ENCODE measurements at places on chromosomes 2 and 18. TPM values are rescaled to one million over a fixed set of nuclear protein-coding genes. Genes with fewer than 3 reads are reported as not detected.

DNA sequence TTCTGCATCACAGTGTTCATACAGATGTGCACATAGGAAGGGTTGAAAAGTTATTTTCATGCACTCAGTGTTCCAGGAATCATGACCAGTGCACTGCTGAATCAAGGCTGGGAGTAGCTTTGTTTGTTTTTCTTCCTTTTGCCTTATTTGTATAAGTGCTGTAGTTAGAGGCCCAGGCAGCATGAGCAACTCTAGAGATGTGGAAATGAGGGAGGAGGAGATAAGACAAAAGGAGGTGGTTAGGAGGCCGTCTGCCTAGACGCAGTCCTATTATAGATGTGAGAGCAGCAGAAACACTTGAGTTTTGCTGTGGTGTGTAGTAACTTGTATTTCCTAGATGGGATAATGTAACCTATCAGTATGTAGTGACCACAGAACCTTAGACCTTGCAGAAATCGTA lies 264.3 kb upstream of the RASGRP3 start:
- H3K4me1 ChIP-seq = no peaks in the 10 kb centered on the region
- no peak overlapping the region for H3K27ac ChIP-seq
- no peaks in the 10 kb centered on the region for H3K27me3 ChIP-seq
- no peak overlapping the region for H3K4me3 ChIP-seq

- H3K4me1 ChIP-seq = no peaks in the 10 kb centered on the region
- no peaks in the 10 kb centered on the region for H3K36me3 ChIP-seq
- H3K27me3 ChIP-seq = no peaks in the 10 kb centered on the region
- no peak for DNase-seq
- no peak overlapping the region for H3K27ac ChIP-seq
- H3K4me3 ChIP-seq = no peak overlapping the region
These were observed 112.0 kb downstream of the PPP1R1C start for GRCh38 chr2:182097571-182098164.

DNA sequence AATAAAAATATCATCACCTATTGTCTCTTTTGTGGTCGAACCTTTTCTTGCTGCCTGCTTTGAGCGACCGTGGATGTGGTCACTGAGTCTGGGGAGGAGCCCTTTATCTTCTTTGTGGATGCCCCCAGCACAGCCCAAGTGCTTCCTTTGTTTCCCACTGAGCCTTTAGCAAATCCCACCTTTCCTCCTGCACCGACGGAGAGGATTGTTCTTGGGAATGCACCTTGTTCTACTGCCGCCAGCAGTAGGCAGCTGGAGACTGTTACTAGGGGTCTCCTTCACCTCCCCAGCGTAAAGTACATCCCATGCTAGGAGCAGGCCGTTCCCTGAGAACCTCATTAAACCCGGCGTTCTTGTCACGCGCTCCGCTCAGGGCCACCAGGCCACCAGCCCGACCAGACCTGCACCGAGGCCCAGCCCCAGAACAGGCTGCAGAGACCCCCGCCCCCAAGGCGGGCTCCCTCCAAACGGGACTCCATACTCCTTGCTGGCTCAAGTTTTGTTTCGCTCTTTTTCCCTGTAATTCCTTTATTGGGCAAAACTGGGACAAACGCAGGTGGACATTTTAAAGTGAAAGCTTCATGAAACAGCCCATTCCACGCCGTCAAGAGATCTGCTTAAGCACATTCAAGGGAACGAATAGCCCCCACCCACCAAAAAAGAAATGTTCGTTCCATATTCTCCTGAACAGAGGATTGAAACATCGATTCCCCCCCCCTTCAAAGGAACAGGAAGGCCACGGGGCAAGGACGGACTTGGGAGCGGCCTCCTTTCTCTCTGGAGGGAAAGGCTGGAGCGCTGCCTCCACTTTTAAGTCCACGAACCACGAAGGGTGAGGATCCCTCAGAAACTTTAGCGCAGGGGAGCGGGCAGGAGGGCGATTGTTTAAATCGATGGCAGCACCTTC lies 1.1 kb upstream of the MAT2A start:
- peaks cover 24% of the 10 kb centered on the region for H3K4me1 ChIP-seq
- H3K36me3 ChIP-seq = peaks cover under 1% of the 10 kb centered on the region

DNA sequence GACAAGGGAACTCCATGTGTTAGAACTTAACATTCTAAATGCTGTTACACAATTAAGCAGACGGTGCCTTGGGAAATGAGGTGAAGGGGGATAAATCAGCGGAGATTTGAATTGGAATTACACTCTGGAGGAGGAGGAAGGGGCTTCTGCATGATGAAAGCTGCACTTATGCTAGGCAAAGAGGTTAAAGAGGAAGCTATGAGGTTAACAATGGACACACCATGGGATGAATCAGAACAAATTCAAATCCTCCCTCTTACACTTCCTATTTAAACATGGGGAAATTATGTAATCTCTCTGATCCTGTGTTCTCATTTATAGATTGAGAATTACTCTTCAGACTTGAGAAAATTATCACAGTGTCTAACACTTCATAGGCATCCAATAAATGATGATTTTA lies 121.5 kb upstream of the SIX2 start:
- no peak for DNase-seq
- H3K4me3 ChIP-seq = no peak overlapping the region
- H3K36me3 ChIP-seq = no peaks in the 10 kb centered on the region
- no peaks in the 10 kb centered on the region for H3K4me1 ChIP-seq
- no peaks in the 10 kb centered on the region for H3K27me3 ChIP-seq

- H3K27ac ChIP-seq = no peak overlapping the region
- peaks cover 21% of the 10 kb centered on the region for H3K4me1 ChIP-seq
- no peak for DNase-seq
- no peaks in the 10 kb centered on the region for H3K36me3 ChIP-seq
- H3K4me3 ChIP-seq = no peak overlapping the region
These were observed 159.0 kb downstream of the ZFP36L2 start for GRCh38 chr2:43067254-43068040.

- H3K4me3 ChIP-seq = no peak overlapping the region
- H3K27ac ChIP-seq = no peak overlapping the region
These were observed 687.6 kb upstream of the HS6ST1 start for GRCh38 chr2:129006135-129006886.

- H3K27me3 ChIP-seq = no peaks in the 10 kb centered on the region
- no peaks in the 10 kb centered on the region for H3K4me1 ChIP-seq
- no peaks in the 10 kb centered on the region for H3K36me3 ChIP-seq
These were observed 248.4 kb upstream of the KCNJ3 start for GRCh38 chr2:154449951-154450658.

DNA sequence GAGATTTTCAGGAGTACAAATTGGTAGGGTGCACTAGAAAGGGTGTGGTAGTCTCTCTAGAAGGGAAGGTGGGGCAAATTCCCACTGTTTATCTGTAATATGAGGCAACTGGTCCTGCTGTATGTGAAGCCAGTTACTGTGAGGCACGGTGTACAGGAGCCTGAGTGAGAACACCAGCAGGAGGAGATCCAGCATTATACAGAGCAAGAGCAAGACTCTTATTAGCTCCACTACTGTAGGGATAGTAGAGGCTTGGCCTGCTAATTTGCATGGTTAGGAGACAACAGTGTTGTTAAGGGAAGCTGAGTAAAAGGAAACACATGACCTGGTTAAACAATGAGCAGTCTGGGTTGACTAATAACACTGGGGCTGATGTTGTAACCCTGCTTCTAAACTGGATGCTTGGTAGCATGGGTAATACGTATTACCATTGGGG lies 76.3 kb upstream of the WDSUB1 start:
- H3K36me3 ChIP-seq = no peaks in the 10 kb centered on the region
- peaks cover 3% of the 10 kb centered on the region for H3K4me1 ChIP-seq
- DNase-seq = no peak
- no peaks in the 10 kb centered on the region for H3K27me3 ChIP-seq
- no peak overlapping the region for H3K27ac ChIP-seq

DNA sequence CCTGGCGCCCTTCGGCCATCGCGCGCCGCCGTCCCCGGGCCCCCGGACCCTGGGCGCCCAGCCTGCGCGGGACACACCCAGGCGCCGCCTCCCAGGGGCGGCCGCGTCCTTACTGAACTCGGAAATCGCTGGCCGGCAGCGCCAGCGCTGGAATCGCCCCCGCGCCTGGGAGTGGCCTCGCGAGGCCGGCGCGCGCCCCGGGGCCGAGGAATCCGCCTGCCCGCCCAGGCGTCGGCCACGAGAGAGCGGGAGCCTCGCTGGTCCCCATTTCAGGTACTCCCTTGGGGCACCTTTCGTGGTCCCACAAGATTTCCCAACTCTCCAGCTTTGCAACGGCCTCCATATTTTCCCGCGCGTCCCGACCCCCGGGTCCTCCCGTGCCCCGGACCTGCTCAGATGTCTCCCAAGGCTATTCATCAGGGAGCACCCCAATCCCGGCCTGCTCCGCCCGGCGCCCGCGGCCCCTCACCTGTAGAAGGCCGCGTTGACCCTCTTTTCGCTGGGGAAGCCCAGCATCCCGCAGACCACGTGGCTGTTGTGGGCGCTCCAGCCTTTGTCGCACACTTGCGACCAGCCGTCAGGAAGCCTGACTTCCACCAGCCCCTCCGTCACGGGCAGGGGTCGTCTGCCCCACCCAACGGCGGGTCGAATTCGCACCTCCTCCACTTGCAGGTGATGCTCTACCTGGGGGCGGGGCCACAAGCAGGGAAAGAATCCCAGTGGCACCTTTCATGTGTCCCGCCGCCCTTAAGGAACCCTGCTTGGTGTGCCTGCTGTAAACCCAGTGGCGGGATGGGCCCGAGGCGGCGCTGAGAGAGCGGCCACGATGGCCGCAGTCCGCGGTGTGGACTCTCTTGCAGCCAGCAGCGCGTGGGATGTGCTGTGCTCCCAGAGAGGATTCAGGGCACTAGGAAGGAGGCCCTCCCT lies 4.6 kb downstream of the LOXL3 start:
- no peaks in the 10 kb centered on the region for H3K36me3 ChIP-seq
- H3K27ac ChIP-seq = peak overlapping the region; percentile 30
- H3K4me3 ChIP-seq = peak overlapping the region; percentile 59
- H3K27me3 ChIP-seq = no peaks in the 10 kb centered on the region
- H3K4me1 ChIP-seq = peaks cover 8% of the 10 kb centered on the region
- DNase-seq = peak; percentile 72

DNA sequence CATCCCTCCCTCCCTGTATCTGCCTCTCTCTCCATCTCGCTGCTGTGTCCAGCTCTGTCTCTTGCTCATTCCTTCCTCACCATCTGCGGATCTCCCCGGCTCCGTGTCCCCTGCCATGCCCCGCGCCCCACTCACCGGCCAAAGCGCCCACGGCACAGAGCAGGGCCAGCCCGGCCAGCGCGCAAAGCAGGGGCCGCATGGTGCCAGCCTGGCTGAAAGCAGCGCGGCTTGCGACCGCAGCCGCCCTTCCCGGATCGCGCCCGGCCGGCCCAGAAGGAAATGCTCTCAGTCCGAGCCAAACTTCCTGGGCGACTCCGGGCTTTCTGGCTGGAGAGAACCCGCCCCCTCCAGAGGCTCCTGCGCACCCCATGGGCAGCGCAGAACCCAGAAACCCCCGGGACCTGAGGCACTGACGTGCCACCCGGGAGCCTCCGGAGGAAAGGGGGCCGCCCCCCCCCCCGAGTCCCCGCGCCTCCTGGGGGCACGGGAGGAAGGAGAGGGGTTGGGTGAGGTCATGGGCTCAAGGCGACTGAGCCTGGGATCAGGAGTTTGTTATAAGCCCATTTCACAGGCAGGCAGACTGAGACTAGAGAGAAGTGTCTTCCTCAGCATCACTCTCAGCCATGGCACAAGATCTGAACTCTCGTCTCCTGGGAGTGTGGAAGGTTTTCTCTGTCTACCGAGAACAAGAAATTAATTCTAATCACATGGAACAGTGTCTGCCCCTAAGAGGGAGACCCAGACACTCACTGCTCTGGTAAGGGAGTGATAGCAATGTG lies 45.2 kb upstream of the RAB6C start:
- H3K27ac ChIP-seq = no peak overlapping the region
- H3K4me3 ChIP-seq = no peak overlapping the region
- DNase-seq = no peak

GRCh38 chr2:202723746-202724145 lies 89.0 kb downstream of the FAM117B start:
- no peak overlapping the region for H3K27ac ChIP-seq
- H3K36me3 ChIP-seq = no peaks in the 10 kb centered on the region
- no peak overlapping the region for H3K4me3 ChIP-seq
- H3K4me1 ChIP-seq = peaks cover 1% of the 10 kb centered on the region
- no peaks in the 10 kb centered on the region for H3K27me3 ChIP-seq
- DNase-seq = no peak

DNA sequence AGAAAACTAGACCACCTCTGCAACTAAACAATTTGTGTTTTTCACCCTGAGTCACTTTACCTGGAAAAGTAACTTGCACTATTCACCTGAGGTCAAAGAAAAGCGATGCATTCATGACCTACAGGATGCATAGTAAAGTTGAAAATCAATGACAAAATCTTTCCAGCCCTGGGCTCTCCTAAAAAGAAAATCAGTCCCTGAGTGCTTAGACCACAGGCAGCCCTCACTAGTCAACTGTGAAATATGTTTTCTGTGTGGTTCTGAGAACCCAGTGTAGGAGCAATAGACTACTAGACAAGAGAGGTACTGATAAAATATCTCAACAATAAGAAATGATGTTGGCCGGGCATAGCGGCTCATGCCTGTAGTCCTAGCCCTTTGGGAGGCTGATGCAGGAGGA lies 133.1 kb downstream of the TXNL1 start:
- no peaks in the 10 kb centered on the region for H3K27me3 ChIP-seq
- H3K36me3 ChIP-seq = no peaks in the 10 kb centered on the region
- no peak overlapping the region for H3K4me3 ChIP-seq
- no peaks in the 10 kb centered on the region for H3K4me1 ChIP-seq
- no peak overlapping the region for H3K27ac ChIP-seq

DNA sequence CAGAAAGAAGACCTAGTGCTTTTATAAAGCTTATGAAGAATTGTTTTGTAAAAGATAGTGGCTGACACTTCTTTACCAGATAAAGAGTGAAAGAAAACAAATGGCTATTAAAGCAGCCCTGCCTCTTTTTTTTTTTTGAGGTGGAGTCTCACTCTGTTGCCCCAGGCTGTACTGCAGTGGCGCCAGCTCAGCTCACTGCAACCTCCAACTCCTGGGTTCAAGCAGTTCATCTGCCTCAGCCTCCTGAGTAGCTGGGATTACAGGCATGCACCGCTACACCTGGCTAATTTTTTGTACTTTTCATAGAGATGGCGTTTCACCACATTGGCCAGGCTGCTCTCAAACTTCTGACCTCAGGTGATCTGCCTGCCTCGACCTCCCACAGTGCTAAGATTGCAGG lies 12.9 kb downstream of the ARPC2 start:
- DNase-seq = no peak
- peak overlapping the region; percentile 68 for H3K27ac ChIP-seq
- no peaks in the 10 kb centered on the region for H3K27me3 ChIP-seq
- peaks cover 27% of the 10 kb centered on the region for H3K4me1 ChIP-seq
- H3K36me3 ChIP-seq = no peaks in the 10 kb centered on the region

Gene CYS1
- 0.60 TPM for total RNA-seq

Gene UGT1A9
- total RNA-seq = not detected

Gene TMEM163
- 23.2 TPM for total RNA-seq
